ENCODE measurements at places on chromosomes 7 and 10.

GRCh38 chr7:137454246-137454724 lies 110.8 kb upstream of the PTN start:
- DNase-seq = no peak

DNA sequence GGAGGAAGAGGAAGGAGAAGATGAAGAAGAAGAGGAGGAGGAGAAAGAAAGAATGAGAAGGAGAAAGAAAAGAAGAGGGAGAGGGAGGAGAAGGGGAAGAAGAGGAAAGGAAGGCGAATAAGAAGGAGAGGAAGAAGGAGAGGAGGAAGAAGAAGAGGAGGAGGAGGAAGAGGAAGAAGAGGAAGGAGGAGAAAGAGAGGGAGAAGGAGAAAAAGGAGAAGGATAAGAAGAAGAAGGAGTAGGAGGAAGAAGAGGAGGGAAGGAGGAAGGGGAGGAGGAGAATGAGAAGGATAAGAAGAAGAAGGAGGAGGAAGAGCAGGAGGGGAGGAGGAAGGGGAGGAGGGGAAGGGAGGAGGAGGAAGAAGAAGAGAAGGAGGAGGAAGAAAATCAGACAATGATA lies 149.2 kb upstream of the LYZL2 start:
- no peak for DNase-seq

GRCh38 chr7:135745703-135746312 lies 2.8 kb downstream of the FAM180A start:
- DNase-seq = peak; percentile 90

DNA sequence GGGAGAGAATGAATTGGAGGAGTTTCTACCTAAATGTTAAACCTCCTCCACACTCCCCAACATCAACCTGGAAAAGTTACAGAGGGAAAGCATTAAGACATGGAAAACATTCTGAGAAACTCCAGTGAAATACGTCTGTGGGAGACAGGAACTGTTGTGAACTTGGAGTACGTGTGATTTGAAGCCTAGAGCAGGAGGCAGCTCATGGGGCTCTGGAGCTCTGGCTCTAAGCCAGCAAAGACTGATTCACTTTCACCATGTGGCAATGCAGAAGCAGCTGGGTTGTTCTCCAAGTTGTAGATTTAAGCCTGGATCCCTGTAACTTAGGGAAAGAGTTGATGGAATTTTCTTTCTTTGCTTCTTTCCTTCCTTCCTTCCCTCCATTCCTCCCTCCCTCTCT lies 503.2 kb downstream of the NRG3 start:
- no peak for DNase-seq

DNA sequence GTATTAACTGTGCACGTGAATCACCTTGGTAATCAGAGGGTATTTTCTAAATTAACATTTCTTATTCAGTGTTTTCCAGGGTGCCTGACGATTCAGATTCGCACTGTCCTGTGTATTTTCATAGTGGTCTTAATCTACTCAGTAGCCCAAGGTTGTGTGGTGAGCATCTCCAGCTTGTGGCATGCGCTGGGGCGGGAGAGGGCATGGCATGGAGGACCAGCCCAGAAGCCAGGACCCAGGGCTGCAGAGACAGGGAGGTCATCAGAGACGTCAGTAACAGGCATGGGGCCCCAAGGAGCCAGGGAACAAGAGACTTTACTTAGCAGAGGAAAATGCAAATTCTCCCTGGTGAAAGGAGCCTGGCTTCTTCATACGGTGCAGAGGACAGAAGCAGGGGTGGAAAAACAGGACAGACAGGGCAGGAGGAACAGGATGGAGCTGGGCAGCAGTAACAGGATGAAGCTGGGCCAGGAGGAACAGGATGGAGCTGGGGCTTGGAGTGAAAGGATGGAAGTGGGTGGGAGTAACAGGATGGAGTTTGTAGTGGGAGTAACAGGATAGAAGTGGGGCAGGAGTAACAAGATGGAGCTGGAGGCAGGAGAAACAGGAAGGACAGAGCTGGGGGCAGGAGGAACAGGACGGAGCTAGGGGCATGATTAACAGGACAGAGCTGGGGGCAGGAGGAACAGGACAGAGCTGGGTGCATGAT lies 110.9 kb downstream of the ADCY1 start:
- peak; percentile 8 for DNase-seq

DNA sequence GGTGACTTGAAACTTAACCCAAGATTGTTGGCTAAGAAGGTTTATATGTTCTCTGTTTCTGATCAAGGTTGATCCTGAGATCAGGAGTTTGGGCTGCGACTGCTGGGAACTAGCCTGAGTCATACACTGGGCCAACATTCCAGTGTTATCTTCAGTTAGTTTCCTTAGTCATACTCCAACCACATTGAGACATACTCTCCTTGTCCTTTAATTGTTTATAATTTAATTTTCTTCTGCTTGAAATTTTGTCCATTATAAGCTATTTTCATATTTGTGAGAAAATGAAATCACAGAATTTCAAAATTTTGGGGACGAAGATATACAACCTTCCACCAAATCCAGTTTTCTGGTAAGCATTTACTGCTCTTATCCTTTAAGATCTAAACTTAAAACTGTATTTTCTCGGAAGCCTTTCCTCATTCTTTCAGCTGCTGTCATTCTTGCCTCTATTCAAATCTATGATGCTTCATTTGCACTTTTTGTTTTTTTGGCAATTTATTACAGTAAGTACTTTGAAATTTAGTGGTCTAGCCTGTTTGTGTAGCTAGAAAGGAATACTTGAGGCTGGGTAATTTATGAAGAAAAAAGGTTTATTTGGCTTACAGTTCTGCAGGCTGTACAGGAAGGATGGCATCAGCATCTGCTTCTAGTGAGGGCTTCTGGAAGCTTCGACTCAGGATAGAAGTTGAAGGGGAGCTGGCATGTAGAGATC lies 63.4 kb upstream of the POT1 start:
- no peak for DNase-seq

DNA sequence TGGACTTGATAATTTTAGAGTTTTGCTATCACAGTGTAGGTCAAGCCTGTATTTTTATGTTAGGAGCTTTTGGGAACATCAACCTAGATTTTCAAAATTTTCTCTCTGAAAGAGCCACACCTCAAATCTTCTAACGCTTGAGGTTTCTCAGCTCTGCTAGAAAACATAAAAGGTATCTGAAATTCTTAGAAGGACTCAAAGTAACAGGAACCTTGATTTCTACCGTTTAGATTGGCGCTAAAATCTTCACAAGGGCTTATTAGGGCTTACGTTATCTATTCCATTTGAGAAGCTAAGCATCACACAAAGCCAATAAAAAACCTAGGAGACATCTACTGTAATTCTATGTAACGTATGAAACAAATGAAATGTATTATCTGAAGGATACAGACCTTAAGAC lies 192.4 kb downstream of the AHR start:
- DNase-seq = no peak

- no peak for DNase-seq
These were observed 74.3 kb upstream of the PDCD4 start for GRCh38 chr10:110797416-110797815.

DNA sequence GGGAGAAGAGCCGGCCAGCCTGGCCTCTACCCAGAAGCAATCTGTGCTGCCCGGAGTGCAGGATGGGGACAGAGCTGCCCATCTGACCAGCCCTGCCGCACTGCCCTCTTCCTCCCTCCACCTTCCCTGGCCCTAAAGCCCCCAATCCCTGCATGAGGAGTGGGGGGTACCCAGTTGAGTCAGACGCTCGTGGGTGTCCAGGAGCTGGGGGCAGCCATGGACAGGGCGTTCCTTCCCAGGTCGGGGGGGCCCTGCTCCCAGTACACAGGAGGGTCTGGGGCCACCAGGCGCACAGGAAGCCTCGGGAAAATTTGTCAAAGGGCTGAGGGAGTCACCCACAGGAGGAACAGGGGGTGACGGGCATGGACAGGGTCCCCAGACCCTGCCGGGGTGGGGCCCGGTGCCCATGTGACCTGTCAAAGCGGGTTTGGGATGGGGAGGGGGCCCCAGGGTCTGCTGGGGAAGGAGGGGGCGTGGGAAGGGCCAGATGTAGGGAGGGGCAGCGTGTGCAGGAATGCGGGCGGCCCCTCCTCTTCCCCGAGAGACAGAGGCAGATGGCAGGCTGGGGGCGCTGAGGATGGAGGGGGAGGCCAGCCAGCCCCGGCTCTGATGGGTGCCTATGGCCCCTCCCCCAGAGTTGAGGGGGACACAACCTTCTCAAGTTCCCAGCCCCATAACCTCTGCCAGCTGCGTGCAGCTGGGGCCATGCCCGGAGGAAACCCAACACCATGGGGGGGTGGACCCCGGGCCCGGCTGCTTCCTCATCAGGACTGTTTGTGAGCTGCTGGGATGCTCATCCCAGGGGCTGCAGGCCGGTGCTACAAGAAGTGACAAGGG lies 21.5 kb upstream of the GRIFIN start:
- DNase-seq = no peak

GRCh38 chr7:153290066-153290465 lies 530.5 kb downstream of the ACTR3B start:
- DNase-seq = no peak

GRCh38 chr7:129502708-129503685 lies 666 bp downstream of the SMKR1 start:
- no peak for DNase-seq

DNA sequence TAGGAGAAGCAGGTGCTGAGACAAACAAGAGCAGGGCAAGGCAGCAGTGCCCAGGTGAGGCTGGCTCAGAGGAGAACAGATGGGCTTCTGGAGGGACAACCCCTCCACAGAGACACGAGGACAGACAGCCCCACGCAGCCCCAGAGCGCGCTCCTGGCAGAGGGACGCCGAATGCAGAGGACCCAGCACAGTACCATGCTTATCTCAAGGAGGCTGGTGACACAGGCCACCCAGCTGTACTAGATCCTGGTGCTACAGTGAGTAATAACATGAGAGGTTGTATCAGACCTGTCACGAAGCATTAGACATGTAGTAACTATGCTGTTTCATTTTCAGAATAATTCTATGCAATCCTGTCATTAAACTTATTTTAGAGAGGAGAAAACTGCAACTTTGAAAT lies 60.4 kb upstream of the NCAPG2 start:
- DNase-seq = no peak

Measured in lower leg skin (tissue), 4 donors.